ENCODE measurements at places on chromosomes 7 and 10. TPM values are rescaled to one million over a fixed set of nuclear protein-coding genes. Genes with fewer than 3 reads are reported as not detected.

DNA sequence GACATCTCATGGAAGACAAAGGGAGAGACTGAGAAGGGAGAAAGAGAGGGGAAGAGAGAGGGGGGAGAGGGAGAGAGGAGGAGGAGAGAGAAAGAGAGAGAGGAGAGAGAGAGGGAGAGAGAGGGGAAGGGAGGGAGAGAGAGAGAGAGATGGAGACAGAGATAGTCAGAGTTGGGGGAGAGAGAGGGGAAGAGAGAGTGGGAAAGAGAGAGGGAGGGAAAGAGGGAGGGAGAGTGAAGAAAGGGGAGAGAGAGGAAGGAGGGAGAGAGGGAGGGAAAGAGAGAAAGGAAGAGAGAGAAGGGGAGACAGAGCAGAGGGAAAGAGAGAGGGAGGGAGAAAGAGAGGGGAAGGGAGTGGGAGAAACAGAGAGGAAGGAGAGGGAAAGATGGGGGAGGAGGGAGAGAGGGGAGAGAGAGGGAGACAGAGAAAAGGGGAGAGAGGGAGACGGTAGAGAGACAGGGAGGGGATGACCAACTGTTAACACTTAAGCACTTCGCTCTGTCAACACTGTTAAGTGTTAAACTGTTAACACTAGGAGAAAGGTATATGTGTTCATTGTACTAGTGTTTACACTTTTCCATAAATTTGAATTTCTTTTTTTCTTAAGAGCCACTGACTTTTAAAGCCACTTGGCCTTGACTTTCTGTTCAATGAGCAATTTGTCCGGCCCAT lies 21.8 kb upstream of the SDK1 start:
- no peaks in the 10 kb centered on the region for H3K36me3 ChIP-seq
- no peak overlapping the region for H3K4me3 ChIP-seq
- no peak overlapping the region for H3K27ac ChIP-seq
- no peak for DNase-seq
- H3K4me1 ChIP-seq: no peaks in the 10 kb centered on the region
- H3K27me3 ChIP-seq: no peaks in the 10 kb centered on the region

DNA sequence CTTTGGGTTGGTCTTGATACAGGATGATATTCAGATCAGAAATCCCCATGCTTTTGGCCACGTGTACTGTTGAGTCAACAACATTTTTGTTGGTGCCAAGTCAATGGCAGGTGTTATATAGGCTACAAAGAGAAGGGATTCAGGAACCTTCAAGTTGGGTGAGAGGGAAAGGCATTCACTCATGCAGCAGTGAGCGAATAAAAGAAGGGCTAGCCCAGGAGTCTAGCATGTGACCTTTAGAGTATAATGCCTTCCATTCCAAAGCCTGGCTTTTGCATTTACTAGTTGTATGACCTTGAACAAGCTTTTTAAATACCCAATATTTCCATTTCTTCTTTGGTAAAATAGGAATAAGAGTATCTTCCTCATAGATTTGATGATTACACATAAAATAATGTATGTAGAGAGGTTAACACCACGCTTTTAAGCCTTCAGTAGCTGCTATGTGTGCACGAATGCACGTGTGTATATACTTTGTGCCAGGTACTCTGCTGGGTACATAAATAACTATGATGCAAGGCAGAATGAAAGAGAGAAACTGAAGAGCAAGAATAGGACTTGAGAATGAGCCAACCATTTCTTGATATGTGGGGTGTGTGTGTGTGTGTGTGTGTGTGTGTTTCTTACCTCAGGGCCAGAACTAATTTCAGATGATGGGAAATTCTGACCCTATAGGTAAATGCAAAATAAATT lies 163.6 kb downstream of the PDE1C start:
- no peaks in the 10 kb centered on the region for H3K4me1 ChIP-seq
- no peak overlapping the region for H3K27ac ChIP-seq
- no peaks in the 10 kb centered on the region for H3K36me3 ChIP-seq
- H3K27me3 ChIP-seq: no peaks in the 10 kb centered on the region
- DNase-seq: no peak

DNA sequence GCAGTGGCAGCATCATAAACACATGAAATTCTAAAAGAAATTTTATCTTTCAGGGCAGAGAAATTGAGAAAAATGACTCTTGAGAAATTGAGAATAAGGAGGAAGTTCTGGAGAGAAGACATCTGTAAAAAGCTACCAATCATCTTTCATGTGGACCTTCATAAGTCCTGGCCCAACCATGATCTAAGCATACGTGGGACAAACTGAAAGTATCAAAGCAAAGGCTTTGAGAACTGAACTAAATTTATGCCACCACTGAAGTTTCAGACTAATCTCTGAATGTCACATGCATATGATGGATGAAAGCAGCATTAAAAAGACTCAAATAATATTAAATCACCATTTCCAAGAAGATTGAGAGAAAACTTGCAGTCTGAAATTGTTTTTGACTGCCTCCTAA lies 1502.8 kb upstream of the LRRTM3 start:
- H3K27ac ChIP-seq: no peak overlapping the region
- H3K27me3 ChIP-seq: no peaks in the 10 kb centered on the region
- H3K36me3 ChIP-seq: no peaks in the 10 kb centered on the region
- no peak overlapping the region for H3K4me3 ChIP-seq
- no peaks in the 10 kb centered on the region for H3K4me1 ChIP-seq

DNA sequence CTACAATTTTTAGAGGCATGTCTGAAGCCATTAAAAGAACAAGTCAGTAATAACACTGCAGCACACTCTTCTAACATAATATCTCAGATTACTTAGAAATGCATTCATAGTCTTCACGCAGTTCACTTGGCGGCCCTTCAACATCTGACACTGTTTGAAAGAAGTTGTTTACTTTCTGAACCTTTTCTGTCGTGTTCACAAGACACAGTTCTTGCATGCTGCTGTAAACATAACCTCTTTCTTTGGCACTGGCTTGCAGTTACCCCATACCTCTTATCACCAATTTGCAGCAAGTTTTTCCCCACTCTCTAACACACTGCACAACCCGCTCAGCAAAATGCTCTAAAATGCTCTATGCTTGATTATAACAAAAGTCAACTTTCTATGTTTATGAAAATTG lies 12.0 kb downstream of the PIP4K2A start:
- H3K27me3 ChIP-seq: no peaks in the 10 kb centered on the region
- H3K36me3 ChIP-seq: peaks cover 3% of the 10 kb centered on the region
- no peak for DNase-seq
- peaks cover 70% of the 10 kb centered on the region for H3K4me1 ChIP-seq
- peak overlapping the region; percentile 7 for H3K27ac ChIP-seq

DNA sequence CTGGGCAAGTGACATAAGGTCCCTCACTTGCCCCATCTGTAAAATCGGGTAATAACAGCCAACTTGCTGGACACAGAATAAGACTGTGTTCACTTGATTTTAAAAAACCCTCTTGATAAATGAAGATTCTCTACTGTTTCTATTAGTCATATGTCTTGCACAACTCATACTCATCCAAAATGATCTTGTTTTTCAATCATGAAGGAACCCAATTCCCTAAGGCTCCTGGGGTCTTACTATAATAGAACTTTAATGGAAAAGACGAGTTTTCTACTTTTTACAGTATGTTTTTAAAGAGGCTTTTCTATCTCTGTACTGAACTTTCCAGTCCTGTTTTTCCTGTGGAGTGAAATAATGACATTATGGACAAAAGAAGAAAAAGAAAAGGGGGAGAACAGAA lies 103.8 kb downstream of the ARID5B start:
- no peaks in the 10 kb centered on the region for H3K4me1 ChIP-seq
- H3K4me3 ChIP-seq: no peak overlapping the region
- H3K36me3 ChIP-seq: peaks cover 8% of the 10 kb centered on the region
- DNase-seq: no peak

- H3K4me3 ChIP-seq: no peak overlapping the region
- no peak overlapping the region for H3K27ac ChIP-seq
- H3K36me3 ChIP-seq: no peaks in the 10 kb centered on the region
- peaks cover 12% of the 10 kb centered on the region for H3K27me3 ChIP-seq
Observed at GRCh38 chr10:86635402-86635801, 18.9 kb upstream of the OPN4 start.

DNA sequence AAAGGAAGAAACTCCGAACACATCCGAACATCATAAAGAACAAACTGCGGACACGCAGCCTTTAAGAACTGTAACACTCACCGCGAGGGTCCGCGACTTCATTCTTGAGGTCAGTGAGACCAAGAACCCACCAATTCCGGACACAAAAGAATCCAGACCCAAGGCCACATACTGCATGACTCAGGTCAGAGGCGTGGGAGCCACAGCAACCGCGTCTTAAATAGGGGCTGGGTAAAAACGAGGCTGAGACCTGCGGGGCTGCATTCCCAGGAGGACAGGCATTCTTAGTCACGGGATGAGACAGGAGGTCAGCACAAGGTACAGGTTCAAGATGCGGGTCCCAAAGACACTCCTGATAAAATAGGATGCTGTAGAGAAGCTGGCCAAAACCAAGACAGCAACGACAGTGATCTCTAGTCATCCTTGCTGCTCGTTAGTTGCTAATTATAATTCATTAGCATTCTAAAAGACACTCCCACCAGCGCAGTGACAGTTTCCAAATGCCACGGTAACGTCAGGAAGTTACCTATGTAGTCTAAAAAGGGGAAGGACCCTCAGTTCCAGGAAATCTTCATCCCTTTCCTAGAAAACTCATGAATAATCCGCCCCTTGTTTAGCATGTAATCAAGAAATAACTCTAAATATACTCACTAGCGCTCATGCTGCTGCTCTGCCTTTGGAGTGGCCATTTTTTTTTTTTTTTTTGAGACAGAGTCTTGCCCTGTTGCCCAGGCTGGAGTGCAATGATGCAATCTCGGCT lies 19.3 kb downstream of the AP5Z1 start:
- H3K27me3 ChIP-seq: no peaks in the 10 kb centered on the region
- peaks cover 21% of the 10 kb centered on the region for H3K4me1 ChIP-seq
- H3K36me3 ChIP-seq: peaks cover 13% of the 10 kb centered on the region
- no peak overlapping the region for H3K27ac ChIP-seq
- DNase-seq: no peak
- no peak overlapping the region for H3K4me3 ChIP-seq

DNA sequence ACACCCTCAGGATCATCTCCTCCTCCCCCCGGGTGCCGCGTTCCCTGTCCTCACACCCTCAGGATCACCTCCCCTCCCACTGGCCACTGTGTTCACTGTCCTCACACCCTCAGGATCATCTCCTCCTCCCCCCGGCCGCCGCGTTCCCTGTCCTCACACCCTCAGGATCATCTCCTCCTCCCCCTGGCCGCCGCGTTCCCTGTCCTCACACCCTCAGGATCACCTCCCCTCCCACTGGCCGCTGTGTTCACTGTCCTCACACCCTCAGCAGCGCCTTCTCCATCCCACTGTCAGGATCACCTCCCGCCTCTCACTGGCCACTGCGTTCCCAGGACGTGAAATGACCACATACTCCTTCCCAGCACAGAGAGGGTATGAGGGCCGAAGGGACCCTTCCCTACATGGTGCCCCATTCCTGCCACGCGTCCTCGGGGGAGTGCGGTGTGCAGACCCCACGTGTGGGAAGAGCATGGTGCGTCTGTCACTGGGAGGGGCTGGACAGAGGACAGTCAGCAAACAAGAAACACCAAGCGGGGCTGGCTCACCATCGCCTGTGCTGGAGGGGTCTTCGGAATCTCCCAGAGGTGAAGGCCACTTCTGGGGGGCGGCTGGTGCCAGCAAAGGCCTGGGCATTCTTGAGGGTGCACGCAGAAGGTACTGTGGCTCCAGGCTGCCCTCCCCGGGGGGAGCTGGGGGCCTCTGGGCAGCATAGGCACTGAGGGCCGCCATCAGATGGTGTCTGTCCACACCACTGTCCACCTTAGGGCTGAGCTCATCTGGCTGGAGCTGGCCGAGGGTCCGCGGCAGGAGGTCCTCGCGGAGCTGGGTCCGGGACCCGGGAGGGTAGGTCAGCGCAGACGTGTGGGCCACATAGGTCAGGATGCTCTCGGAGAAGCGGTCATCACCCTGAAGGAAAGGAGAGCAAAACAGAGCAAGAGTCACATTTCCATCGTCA lies 421.0 kb downstream of the PTPRN2 start:
- no peak overlapping the region for H3K27ac ChIP-seq
- no peaks in the 10 kb centered on the region for H3K27me3 ChIP-seq
- DNase-seq: no peak
- H3K36me3 ChIP-seq: no peaks in the 10 kb centered on the region
- no peaks in the 10 kb centered on the region for H3K4me1 ChIP-seq
- H3K4me3 ChIP-seq: no peak overlapping the region

DNA sequence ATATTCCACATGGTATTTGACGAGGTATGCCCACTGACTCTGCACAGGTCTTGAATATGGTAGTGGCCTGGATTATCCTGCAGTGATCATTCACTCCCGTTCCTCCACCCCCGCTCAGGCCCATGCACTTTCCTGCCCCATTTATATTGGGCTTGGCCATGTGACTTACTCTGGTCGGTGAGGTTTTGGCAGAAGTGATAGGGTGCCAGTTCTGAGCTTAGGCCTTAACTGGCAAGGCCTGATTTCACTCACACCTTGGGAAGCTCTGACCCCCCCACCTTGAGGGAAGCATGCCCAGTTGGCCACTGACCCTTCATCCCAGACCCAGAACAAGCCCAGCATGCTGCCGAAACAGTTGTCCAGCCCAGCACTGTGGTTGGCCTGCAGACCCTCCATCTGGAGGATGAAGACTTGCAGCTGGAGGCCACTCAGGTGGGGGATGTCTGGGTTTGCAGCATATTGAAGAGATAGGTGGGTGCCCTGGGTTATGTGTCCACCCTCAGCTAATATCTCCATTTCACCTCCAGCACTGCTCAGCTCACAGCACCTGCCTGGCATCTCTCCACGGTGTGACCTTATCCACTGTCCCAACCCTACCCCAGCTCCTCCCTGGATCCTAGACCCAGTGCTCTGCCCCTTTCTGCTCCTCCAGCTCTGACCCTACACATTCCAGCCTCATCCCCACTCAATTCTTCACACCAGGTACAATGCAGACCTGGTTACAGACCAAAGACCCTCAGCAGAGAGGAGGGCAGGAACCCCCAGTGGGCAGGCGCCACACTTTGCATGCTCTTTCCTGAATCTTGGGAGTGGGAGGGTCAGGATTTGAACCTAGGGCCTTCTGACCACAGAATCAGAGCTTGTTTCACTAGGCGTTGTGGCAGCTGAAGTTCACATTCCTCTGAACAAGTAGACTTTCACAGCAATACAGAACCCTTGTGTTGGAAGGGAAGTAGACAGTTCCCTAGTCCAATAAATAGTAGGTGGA lies 138.1 kb upstream of the CHST15 start:
- H3K4me1 ChIP-seq: no peaks in the 10 kb centered on the region
- H3K27me3 ChIP-seq: no peaks in the 10 kb centered on the region
- H3K36me3 ChIP-seq: no peaks in the 10 kb centered on the region

GRCh38 chr7:134478707-134479106 lies 19.8 kb upstream of the AKR1B1 start:
- no peak overlapping the region for H3K27ac ChIP-seq
- no peak for DNase-seq
- H3K4me3 ChIP-seq: no peak overlapping the region
- no peaks in the 10 kb centered on the region for H3K4me1 ChIP-seq
- H3K27me3 ChIP-seq: no peaks in the 10 kb centered on the region

GRCh38 chr10:30691639-30692015 lies 62.1 kb upstream of the LYZL2 start:
- H3K4me3 ChIP-seq: no peak overlapping the region
- no peaks in the 10 kb centered on the region for H3K36me3 ChIP-seq
- no peak for DNase-seq
- H3K27ac ChIP-seq: no peak overlapping the region
- H3K27me3 ChIP-seq: peaks cover 4% of the 10 kb centered on the region

- H3K27me3 ChIP-seq: no peaks in the 10 kb centered on the region
- no peak overlapping the region for H3K27ac ChIP-seq
Observed at GRCh38 chr10:102904346-102904745, 13.7 kb upstream of the CNNM2 start.

TMEM229A gene
- total RNA-seq: not detected

UNCX gene
- total RNA-seq: not detected

FXYD4 gene
- total RNA-seq: not detected

CYP3A4 gene
- not detected for total RNA-seq

PRKAR2B gene
- 14.3 TPM for total RNA-seq

MCU gene
- total RNA-seq: 14.1 TPM
